Chondrocyte (in vitro differentiated cells): ENCODE measurements at places on chromosomes 3 and 15. TPM values are rescaled to one million over a fixed set of nuclear protein-coding genes. Genes with fewer than 3 reads are reported as not detected.

Gene UPK1B
- total RNA-seq: not detected in 3 replicates

Gene SLC12A1
- total RNA-seq: not detected in 3 replicates

DNA sequence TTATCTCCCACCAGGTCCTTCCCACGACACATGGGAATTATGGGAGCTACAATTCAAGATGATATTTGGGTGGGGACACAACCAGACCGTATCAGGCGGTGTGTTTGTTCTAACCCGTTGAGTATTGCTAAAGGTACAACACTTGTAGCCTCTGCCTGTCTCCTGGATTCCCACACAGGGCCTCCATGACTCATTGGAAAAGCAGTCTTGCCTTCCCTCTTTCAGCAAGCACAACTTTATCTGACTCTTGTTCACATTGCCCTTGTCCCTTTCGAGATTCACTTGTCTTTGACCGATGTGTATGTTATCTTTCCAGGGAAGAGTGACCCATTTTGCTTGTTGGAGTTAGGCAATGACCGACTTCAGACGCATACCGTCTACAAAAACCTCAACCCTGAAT is 152.3 kb downstream of the MCTP2 start:
- no peak overlapping the region for H3K27ac ChIP-seq
- no peak for DNase-seq
- no peaks in the 10 kb centered on the region for H3K36me3 ChIP-seq
- no peaks in the 10 kb centered on the region for H3K27me3 ChIP-seq
- no peak overlapping the region for H3K4me3 ChIP-seq

GRCh38 chr15:61715082-61715481 is 345.2 kb downstream of the VPS13C start:
- no peak overlapping the region for H3K27ac ChIP-seq
- no peaks in the 10 kb centered on the region for H3K4me1 ChIP-seq
- no peak for DNase-seq
- H3K4me3 ChIP-seq: no peak overlapping the region
- H3K36me3 ChIP-seq: no peaks in the 10 kb centered on the region
- H3K27me3 ChIP-seq: peaks cover 17% of the 10 kb centered on the region

GRCh38 chr3:117814975-117815374 is 1105.4 kb downstream of the TUSC7 start:
- H3K27me3 ChIP-seq: peaks cover 10% of the 10 kb centered on the region
- H3K4me1 ChIP-seq: no peaks in the 10 kb centered on the region
- H3K27ac ChIP-seq: no peak overlapping the region
- H3K36me3 ChIP-seq: no peaks in the 10 kb centered on the region
- no peak overlapping the region for H3K4me3 ChIP-seq
